Left kidney (tissue), 8 donors: ENCODE measurements at places on chromosomes 2 and 18. TPM values are rescaled to one million over a fixed set of nuclear protein-coding genes. Genes with fewer than 3 reads are reported as not detected.

DNA sequence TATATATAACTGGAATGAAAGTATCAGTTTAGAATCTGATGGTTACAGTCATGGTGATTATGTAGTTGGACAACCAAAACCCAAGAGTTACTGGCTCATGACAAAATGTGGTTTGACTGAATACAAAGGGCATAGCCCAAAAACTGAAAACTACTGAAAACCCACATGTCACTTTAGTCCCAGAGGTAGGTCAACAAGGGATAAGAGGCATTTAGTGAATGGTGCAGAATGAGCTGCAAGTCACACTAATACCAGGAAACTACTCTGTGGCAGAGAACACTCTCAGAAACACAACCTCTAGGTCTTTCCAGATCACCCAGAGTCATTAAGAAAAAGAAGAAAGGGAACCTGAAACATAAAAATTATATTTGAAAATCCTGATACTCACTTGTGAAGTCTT, 154.5 kb downstream of the AGPS start:
- no peak for DNase-seq

GRCh38 chr2:139917690-139918384, 1137.6 kb upstream of the NXPH2 start:
- DNase-seq: no peak

Gene NYAP2
- 0.17 TPM for polyA plus RNA-seq

DNA sequence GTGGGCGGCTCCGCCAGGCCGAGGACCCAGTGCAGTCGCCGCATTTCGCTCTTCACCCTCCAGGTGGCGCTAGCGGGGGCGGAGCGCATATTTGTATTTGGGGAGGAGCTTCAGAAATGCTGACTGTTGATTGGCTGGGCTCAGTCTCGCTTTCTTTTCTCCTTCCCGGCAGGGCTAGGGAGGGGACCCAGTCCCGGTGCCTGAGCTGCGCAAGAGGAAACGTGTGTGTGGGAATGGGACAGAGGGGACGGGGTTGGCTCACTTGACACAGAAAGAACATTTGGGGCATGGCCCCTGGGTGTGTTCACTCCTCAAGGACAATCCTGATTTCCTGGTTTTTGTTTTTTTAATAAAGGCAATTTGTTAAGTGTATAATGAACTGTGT, 20.3 kb upstream of the DNMT3A start:
- peak; percentile 93 for DNase-seq

- DNase-seq: no peak
These were observed 61.7 kb downstream of the MAP4K4 start for GRCh38 chr2:101759162-101759561.
